ENCODE measurements at places on chromosomes 7 and 10.

GRCh38 chr7:39550411-39550810 is 15.8 kb upstream of the YAE1 start:
- DNase-seq: no peak

GRCh38 chr7:22949944-22950343 is 64.0 kb downstream of the HYCC1 start:
- DNase-seq: no peak

DNA sequence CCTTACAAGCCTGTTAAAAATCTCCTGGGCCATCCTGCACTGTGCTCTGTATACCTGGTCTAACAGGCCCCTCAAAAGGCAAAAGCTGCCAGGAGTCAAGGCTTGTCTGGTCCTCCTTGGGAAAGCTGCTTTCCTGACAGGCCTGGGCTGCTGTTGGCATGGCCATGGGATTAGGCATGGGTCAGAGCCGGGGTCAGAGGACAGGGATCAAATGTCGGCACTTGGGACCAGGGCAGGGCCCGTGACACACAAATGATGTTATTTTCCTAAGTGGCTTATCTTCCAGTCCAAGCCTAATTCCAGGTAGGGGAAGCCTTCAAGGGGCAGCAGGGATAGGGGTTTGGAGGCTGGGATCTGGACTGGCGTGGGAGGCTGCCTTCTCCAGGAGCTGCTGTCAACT is 191.5 kb upstream of the GPR26 start:
- DNase-seq: no peak

DNA sequence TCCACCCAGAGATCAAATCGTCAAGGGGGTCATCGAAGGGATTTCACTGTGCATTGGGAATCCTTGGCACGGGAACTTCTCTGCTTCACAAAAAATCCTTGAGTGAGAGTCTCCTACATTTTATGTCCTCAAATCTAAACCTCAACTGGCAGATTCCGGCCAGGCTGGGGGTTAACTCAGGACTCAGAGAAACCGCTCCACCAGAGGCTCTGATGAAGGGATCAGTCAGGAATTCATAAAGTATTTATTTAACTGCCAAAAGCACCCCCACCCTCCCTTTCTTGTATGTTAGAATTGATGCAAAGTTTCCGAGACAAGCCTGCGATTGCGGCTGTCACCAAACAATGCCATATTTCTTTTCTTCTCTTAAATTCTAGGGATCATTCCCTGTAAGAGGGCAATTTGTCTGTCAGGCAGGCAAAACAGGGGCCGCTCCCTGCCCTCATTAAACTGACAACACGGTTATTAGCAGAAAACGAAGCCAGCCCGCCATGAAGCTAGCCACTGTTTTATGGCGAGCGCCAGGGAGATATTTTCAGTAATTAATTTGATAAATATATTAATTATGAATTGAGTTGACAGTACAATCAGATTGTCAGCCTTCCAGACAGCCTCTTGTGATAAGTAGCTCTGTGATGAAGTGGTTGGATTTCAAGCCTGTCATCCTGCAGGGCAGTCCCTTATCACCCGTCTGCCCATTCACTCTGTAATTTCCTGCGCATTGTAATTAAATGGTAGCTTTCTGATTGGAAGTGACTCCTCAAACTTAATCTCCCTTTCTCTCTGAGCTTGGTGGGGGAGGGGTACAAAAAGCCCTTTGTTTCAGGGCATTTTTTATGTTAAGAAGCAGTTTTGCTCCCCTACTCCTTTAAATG is 153.0 kb upstream of the GPR26 start:
- DNase-seq: no peak

GRCh38 chr7:36949711-36950600 is 225.7 kb upstream of the AOAH start:
- no peak for DNase-seq

GRCh38 chr10:110918269-110918642 is 724 bp downstream of the BBIP1 start:
- DNase-seq: peak; percentile 65

GRCh38 chr7:30136743-30137485 is 2.1 kb downstream of the MTURN start:
- no peak for DNase-seq

GRCh38 chr10:10270126-10271050 is 747.3 kb upstream of the CELF2 start:
- DNase-seq: no peak
